Uterus (tissue), 4 donors: ENCODE measurements at places on chromosomes 4 and X.

DNA sequence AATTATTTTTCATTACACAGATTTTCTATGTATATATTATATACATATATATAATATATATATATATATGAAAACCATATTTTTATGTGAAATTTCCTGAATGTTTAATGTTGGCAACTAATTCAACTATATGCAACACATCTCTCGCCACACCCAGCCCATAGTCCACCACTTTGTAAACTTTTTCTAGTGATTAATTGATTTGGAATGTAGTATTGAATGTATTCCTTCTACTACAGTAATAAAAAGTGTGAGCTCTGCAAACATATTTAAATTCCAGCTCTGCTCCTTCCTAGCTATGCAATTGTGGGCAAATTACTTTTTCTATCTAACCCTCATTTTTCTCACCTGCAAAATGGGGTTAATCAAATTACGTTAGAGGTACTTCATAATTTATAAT, 187.8 kb downstream of the TEX11 start:
- DNase-seq: no peak

DNA sequence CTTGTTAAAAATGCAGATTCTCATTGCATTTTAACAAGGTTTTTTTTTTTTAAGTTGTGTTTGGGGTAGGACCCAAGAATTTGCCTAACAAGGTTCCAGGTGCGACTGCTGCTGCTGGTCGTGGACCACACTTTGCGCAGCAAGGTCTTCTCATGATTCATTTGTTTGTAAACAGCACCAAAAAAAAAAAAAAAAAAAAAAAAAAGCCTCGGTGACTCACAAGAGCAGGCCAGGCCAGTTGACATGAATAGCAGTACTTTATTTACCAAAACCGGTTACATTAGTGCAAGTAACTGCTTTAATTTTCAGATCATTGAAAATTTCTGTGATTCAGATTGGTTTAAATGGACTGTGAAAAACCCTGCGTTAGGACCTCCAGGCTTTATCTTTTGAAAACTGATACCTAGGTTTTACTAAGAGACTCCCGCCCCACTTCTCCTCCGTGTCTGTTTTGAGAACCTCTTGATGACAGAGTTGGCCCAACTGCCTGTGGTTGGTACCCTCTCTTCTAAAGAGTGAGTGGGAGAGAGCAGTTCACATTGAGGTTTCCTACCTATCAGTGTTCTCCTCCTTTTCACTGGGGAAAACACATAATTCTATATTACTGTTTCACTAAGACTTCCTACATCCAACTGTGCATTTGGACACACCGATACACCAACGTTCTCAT, 86.2 kb downstream of the PHEX start:
- DNase-seq: no peak

GRCh38 chrX:25011589-25012432, 4.0 kb downstream of the ARX start:
- DNase-seq: no peak

GRCh38 chr4:108160741-108161352, 7.9 kb downstream of the LEF1 start:
- no peak for DNase-seq

GRCh38 chr4:39037491-39037825, 5.2 kb upstream of the TMEM156 start:
- no peak for DNase-seq

DNA sequence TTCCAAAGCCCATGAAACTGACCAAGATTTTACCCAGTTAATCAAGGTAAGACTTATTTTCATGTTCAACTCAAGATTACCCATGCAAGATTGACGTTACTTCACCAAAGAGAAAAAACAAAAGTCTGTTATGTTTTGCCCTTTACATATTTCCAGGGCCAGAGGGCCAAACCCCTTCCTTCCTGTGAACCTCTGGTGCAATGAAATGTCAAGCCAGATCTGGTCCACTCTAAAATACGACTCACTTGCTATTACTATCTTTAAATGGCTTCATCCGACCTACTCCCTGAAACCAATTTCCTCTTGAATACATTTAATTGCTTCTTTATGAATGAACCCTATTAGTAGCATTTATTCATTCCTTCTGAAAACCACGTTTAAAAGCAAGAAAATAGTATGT, 33.0 kb downstream of the TSPAN5 start:
- no peak for DNase-seq

DNA sequence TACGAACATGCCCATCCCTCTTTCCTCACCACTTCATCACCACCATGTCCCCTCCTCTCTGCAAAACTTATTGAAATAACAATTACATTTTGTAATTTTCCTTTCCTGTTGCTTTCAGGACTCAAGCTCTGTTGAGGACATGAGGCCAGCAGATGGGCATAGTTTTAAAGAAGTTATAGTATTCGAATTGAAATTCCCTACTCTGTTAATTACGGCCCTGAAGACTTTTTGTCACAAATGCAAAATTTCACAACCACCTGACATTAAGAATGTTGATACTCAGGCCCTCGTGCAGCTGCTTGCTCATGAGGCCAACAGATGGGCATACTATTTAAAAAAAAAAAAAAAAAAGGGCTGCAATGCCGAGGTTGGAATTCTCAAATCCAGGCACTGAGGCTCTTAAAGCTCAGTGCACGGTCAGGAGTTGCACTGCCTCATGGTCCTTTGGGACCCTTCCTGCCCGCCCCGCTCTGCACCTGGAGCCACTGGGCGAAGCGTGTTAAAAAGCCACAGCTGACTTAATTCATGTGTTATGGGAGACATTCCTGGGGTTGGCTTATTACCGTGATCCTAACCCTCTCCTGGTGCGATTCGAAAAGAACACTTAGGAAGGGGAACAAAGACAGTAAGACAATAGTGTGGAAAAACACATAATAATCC, 34.2 kb upstream of the FAT1 start:
- no peak for DNase-seq

GRCh38 chrX:94401426-94401825, 727.4 kb downstream of the FAM133A start:
- no peak for DNase-seq

DNA sequence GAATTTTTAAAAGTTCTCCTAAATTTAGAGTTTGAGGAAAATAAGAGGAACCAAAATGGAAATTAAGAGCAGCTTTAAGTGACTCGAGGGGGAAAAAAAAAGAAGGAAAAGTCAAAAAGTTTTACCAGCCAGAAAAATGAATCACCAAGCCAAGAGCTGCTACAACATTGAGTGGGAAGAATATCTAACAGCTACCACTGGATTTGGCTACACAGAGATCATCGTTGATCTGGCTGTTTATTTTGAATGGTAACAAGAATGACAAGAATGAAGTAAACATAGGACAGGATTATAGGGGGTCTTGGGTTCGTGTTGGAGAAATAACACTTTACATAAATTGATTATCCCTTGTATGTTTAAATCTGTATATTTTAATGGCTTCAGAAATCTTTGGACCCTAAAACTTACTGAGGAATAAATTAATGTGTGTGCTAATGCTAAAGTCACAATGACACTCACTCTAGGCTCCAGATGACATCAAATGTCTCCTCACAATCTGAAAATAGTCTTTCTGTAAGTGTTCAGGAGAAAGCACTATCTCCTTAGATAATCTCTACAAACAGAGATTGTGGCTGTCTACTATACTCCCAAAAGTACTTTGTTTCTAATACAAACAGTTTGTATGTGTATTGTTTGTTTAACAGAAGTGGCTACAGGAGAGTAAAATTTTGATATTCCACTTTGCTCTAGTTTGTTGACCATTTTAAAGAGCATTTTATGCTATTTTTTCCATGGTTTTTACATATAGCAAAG, 3.1 kb upstream of the CSN3 start:
- DNase-seq: no peak

- DNase-seq: no peak
Measured at GRCh38 chr4:80587871-80588385, 252.4 kb downstream of the CFAP299 start.

- DNase-seq: no peak
Measured at GRCh38 chr4:86443495-86443894, 83.6 kb upstream of the MAPK10 start.

DNA sequence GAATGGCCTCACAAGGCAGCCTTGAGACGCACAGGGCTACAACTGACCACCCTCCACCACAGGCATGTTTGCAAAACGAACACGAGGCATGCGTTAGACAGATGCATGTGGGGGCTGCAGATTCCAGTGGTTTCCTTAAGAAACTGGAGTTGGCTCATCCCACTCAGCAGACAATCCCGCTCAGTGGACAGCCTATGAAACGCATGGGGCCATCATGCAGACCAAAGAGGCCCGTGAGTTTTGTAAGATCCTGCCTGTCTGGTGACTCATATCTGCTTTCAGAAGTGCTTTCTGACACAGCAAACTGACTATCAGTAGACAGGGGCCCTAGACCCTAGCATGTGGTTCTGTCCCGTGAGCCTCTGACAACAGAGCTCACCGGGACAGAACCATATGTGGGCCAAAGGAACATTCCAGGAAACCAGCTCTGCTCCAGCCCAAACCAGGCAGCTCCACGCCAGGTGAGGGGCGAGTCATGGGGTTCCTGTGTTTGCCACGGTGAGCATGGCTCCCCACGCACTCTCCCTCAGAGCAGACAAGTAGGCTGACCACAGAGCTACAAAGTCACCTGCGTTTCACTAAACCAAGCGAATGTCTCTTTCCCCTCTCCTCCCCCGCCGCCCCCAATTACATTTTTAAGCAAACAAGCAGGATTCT, 74.4 kb downstream of the MTMR1 start:
- peak; percentile 29 for DNase-seq

DNA sequence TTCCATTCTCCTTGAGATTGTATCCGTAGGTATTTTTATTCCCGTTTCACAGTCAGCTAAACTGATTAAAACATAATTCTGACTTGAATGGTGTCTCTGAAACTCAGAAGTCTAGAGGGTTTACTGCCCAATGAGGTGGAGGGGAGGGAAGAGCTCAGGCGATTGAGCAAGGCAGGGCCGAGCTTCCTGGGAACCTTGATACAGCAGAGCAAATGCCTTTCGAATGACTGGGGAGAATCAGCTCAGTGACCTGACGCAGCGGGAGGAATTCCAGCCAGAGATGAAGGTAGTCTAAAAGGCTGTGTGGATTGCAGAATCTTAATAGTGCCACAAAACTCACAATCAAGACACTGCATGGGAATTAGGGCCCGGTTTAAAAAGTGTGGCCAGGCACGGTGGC, 233.6 kb downstream of the EVC2 start:
- DNase-seq: no peak

GRCh38 chr4:25031077-25031621, 403 bp upstream of the LGI2 start:
- DNase-seq: peak; percentile 43

DNA sequence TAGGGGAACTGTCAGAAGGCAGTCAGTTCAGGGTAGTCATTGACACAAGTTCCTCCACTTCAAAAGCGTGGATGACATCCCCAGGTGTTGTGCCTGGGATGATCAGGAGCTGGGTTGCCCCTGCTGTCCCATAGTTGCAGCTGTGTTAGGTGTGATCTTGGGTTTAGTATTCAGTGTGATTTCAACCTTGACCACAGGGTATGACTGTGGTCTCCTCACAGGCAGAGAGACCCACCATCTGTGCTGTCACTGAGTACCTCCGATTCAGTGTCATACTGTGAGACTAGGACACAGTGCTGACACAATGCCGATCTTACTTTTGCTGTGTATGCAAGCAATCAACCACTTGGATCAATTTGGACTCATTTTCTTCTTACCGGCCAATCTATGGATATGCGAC, 25.2 kb downstream of the FOXR2 start:
- no peak for DNase-seq

DNA sequence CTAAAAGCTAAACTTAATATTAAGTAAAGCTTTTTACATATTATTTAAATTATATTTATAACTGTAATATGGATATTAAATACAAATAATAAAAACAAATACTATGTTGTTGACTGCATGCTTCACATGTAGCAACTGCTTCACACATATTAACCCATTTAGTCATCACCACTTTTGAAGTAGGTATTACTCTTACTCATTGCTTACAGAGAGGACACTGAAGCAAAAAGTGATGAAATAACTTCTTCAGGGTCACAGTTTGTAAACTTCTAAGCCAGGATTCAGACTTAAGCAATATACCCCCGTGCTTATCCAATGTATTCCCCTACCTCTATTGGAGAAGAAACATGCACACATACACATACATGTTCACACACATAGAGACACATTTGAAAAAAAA, 166.6 kb downstream of the DKK2 start:
- no peak for DNase-seq

- no peak for DNase-seq
Measured at GRCh38 chr4:114597410-114598115, 1.0 kb upstream of the UGT8 start.

DNA sequence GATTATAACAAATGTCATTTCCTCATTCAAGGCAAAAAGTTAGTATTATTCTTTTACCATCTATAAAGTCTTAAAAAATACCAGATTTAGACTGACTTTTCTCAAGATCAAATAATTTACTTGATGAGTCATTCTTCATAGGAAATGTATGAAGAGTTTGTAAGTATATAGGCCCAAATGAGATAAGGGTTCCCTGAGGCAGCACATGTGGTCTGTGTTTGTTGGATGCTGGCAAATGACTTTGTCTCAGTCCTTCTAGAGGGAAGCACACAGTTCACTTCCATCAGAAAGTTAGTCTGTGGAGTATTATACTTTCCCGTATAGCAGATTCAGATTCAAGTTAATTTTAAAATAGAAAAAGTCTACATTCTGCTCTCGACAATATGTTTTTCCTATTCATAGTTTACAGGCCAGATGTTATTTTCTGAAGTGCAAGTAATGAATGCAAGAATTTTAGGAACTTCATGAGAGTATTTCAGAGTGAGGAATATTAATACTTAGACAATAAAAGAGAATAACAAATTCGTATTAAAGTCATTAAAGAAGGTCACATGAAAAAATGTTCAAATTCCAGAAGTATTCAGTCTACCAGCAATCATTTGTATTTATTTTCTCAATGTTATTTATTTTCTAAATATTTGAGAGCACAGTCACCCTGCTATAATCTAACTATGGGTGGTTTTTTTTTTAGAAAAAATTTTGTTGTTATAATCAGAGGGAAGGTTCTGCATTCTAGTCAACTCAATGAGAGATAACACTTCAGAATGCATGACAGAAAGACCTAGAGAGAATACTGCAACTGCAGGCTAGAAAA, 601.8 kb upstream of the ZFP42 start:
- DNase-seq: no peak

DNA sequence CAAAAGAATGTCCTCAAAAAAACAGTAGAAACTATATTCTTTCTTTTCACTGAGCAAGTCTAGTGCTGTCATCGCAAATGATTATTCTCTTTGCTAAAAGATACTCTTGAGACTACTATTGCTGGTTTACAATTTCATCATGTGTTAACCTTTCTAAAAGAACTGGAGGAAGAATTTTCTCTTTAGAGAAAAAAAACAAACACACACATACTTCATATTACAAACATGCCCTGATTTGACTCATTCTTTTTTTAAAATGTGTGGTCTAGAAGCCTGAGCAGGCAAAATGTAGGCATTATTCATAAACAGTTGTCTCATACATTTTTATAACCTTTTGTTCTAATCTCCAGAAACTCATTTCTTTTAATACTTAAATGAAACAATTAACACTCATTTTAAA, 60.6 kb upstream of the FAT4 start:
- no peak for DNase-seq

- no peak for DNase-seq
Measured at GRCh38 chrX:15349046-15349445, 13.7 kb upstream of the PIGA start.
